Testis (tissue), 5 donors: ENCODE measurements at places on chromosomes 11 and 22.

GRCh38 chr22:40624770-40625169 is 11.7 kb downstream of the MRTFA start:
- H3K27ac ChIP-seq = no peak overlapping the region
- H3K27me3 ChIP-seq = no peaks in the 10 kb centered on the region
- no peak overlapping the region for H3K4me3 ChIP-seq
- peaks cover 11% of the 10 kb centered on the region for H3K4me1 ChIP-seq

GRCh38 chr11:85965202-85965601 is 103.7 kb downstream of the PICALM start:
- H3K4me1 ChIP-seq = peaks cover 31% of the 10 kb centered on the region
- H3K4me3 ChIP-seq = no peak overlapping the region
- H3K36me3 ChIP-seq = no peaks in the 10 kb centered on the region
- DNase-seq = no peak

GRCh38 chr11:29243616-29244015 is 773.2 kb downstream of the KCNA4 start:
- no peak overlapping the region for H3K4me3 ChIP-seq
- DNase-seq = no peak
- H3K27ac ChIP-seq = no peak overlapping the region
- no peaks in the 10 kb centered on the region for H3K4me1 ChIP-seq

GRCh38 chr11:15794361-15795150 is 561.8 kb downstream of the SOX6 start:
- no peaks in the 10 kb centered on the region for H3K4me1 ChIP-seq
- no peak overlapping the region for H3K4me3 ChIP-seq
- H3K27ac ChIP-seq = no peak overlapping the region
- DNase-seq = no peak

DNA sequence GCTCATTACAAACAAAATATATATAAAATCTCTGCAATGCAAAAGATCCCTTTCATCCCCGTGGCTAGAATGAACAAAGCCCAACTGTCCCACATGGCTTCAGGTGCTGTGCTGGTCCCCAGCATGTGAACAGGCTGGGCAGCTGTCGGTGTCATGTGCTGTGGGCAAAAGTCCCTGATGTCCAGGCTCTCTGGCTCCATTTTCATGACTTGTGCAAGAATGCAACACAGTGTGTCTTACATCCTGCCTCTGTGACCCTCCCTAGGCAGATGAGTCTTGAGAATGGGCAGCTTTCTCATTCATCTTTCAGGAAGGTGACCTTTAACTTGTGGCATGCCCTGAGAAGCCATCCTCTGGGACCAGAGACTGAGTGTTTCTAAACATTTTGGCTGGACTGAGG is 14.5 kb downstream of the GUCD1 start:
- H3K27ac ChIP-seq = no peak overlapping the region
- no peak for DNase-seq
- H3K36me3 ChIP-seq = no peaks in the 10 kb centered on the region
- no peaks in the 10 kb centered on the region for H3K27me3 ChIP-seq
- peaks cover 11% of the 10 kb centered on the region for H3K4me1 ChIP-seq
- no peak overlapping the region for H3K4me3 ChIP-seq

- no peaks in the 10 kb centered on the region for H3K27me3 ChIP-seq
- H3K4me3 ChIP-seq = no peak overlapping the region
- peak; percentile 71 for DNase-seq
- no peaks in the 10 kb centered on the region for H3K36me3 ChIP-seq
These were observed 37.1 kb downstream of the ST3GAL4 start for GRCh38 chr11:126392633-126393013.

GRCh38 chr22:46159212-46159611 is 8.9 kb downstream of the PPARA start:
- no peak overlapping the region for H3K4me3 ChIP-seq
- no peaks in the 10 kb centered on the region for H3K4me1 ChIP-seq
- no peaks in the 10 kb centered on the region for H3K36me3 ChIP-seq
- H3K27ac ChIP-seq = no peak overlapping the region
- DNase-seq = no peak

DNA sequence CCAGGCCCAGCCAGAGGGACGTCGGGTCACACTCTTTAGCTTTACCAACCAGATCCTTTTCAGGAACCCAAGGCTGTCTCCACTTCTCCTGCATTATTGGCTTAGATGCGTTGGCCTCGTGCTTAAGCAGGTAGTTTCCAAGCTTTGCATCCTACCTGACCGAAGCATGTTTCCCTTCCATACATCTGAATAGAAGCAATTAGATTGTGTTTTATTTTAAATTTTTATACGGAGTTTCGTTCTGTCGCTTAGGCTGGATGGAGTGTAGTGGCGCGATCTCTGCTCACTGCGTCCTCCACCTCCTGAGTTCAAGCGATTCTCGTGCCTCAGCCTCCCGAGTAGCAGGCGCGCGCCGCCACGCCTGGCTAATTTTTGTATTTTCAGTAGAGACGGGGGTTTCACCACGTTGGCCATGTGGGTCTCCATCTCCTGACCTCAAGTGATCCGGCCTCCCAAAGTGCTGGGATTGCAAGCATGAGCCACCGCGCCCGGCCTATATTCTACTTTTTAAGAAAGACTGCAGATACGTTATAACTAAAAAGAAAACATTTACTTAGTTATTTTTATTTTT is 677 bp downstream of the DYNC2H1 start:
- peak overlapping the region; percentile 78 for H3K4me3 ChIP-seq
- H3K36me3 ChIP-seq = no peaks in the 10 kb centered on the region
- peaks cover 5% of the 10 kb centered on the region for H3K4me1 ChIP-seq
- no peaks in the 10 kb centered on the region for H3K27me3 ChIP-seq
- H3K27ac ChIP-seq = peak overlapping the region; percentile 44
- peak; percentile 19 for DNase-seq

DNA sequence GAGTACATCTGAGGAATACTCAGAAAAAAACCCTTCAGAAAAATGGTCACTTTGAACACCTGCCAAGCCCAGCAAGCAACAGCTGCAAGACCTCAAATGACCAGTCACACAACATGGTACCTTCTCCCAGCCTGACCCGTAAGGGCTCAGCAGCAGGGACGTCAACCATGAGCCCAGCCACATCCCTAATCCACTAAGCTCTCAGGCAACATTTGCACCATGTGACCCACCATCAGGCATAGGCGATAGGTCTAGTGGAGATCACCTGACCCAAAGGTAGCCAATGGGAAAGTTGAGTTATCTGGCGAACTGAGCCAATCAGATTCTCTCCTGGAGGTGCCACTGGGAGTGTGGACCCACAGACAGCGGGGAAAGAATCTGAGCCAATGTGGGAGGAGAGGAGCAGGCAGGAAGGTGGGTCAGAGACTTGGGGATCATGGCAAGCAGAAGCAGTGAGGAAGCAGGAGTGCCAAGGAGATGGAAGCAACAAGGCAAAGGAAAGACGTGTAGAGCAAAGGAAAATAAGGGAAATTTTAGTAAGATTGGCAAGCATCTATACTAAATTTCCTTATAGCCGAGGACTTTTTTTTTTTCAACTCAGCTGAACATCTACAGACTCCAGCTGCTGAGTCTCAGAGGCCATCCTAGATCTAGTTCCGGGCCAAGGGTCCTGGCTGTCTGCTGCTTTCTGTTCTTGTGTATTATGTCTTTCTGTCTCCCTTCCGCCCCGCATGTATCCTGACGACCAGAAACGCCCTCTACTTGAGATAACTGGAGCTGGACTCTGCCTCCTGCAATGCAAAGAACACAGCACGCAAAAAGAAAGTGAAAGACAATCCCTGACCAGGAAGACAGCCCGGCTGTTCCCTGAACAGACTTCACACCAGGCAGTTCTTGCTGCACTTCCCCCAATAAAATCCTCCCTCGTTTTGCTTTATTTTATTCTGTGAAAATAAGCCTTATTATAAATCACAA is 11.0 kb upstream of the PLAAT2 start:
- H3K27ac ChIP-seq = peak overlapping the region; percentile 47
- no peaks in the 10 kb centered on the region for H3K27me3 ChIP-seq
- peak; percentile 68 for DNase-seq
- peak overlapping the region; percentile 29 for H3K4me3 ChIP-seq
- H3K4me1 ChIP-seq = peaks cover 11% of the 10 kb centered on the region

DNA sequence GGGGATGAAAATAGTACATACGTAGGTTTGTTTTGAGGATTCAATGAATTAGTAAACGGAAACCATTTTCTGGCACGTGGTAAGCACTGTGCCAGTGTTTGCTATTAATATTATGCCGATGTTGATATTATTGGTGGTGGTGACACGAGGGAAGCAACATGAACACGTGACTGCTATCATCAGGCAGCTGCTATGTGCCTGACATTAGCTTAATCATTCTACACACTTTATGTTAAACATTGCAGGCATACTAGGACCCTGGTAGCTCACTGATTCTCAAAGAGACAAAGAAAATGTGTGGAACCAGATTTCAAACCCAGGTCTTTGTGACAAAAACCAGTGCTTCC is 656 bp downstream of the SRRD start:
- no peaks in the 10 kb centered on the region for H3K36me3 ChIP-seq
- DNase-seq = no peak
- H3K27ac ChIP-seq = peak overlapping the region; percentile 98
- peaks cover 42% of the 10 kb centered on the region for H3K4me1 ChIP-seq
- peak overlapping the region; percentile 87 for H3K4me3 ChIP-seq

GRCh38 chr11:89433278-89433677 is 57.9 kb downstream of the NOX4 start:
- no peaks in the 10 kb centered on the region for H3K4me1 ChIP-seq
- H3K27me3 ChIP-seq = no peaks in the 10 kb centered on the region
- DNase-seq = no peak
- no peak overlapping the region for H3K4me3 ChIP-seq
- H3K27ac ChIP-seq = no peak overlapping the region

GRCh38 chr11:105181521-105181920 is 42.0 kb upstream of the CARD18 start:
- H3K36me3 ChIP-seq = no peaks in the 10 kb centered on the region
- DNase-seq = no peak
- no peaks in the 10 kb centered on the region for H3K4me1 ChIP-seq
- H3K4me3 ChIP-seq = no peak overlapping the region
- no peak overlapping the region for H3K27ac ChIP-seq

- no peaks in the 10 kb centered on the region for H3K27me3 ChIP-seq
- no peaks in the 10 kb centered on the region for H3K36me3 ChIP-seq
- DNase-seq = no peak
- no peak overlapping the region for H3K27ac ChIP-seq
These were observed 920 bp downstream of the TMEM132A start for GRCh38 chr11:60924906-60925853.

- no peak overlapping the region for H3K4me3 ChIP-seq
- H3K27ac ChIP-seq = no peak overlapping the region
- H3K4me1 ChIP-seq = no peaks in the 10 kb centered on the region
- H3K36me3 ChIP-seq = no peaks in the 10 kb centered on the region
These were observed 13.8 kb upstream of the BRSK2 start for GRCh38 chr11:1375955-1376258.

DNA sequence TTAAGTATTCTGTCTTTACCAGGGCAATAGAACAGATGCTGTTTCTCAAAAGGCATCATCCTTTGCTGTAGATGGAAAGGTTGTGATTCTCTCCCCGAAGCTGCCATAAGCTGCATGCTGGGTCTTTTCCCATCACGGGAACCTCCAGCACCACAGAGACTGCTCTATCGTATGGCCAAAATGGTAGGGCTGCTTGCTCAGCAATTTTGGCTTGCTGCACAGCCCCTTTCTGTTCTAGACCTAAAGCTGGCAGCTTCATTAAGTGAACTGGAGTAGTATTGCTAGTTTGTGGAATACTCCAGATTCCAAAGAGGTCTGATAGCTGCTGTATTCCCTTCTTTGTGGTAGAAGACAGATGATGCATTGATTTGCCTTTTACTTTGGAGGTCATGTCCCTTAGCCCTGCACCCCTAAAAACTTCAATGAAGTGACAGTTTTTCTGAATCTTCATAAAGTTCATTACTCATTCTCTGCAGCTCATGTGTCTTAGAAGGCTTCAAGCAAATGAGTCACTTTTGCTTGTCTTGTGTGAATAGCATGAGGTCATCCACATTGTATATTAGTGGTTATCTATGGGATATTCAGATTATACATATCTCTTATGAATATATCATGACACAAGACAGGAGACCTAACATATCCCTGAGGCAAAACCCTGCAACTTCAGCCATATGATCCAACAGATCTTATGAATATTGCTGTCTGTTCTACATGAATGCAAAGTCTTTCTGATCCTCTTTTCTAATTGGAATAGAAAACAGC is 245.3 kb downstream of the FAM76B start:
- no peaks in the 10 kb centered on the region for H3K27me3 ChIP-seq
- no peaks in the 10 kb centered on the region for H3K4me1 ChIP-seq
- H3K27ac ChIP-seq = no peak overlapping the region

GRCh38 chr11:117851106-117851505 is 25.4 kb downstream of the FXYD6 start:
- no peaks in the 10 kb centered on the region for H3K27me3 ChIP-seq
- no peak overlapping the region for H3K4me3 ChIP-seq
- H3K4me1 ChIP-seq = peaks cover 38% of the 10 kb centered on the region
- peak overlapping the region; percentile 76 for H3K27ac ChIP-seq
- peak; percentile 30 for DNase-seq
- H3K36me3 ChIP-seq = no peaks in the 10 kb centered on the region

GRCh38 chr22:30416403-30416802 is 9.2 kb upstream of the MTFP1 start:
- H3K27me3 ChIP-seq = no peaks in the 10 kb centered on the region
- no peaks in the 10 kb centered on the region for H3K36me3 ChIP-seq
- no peak overlapping the region for H3K27ac ChIP-seq
- peaks cover 15% of the 10 kb centered on the region for H3K4me1 ChIP-seq
- H3K4me3 ChIP-seq = no peak overlapping the region
- DNase-seq = no peak

DNA sequence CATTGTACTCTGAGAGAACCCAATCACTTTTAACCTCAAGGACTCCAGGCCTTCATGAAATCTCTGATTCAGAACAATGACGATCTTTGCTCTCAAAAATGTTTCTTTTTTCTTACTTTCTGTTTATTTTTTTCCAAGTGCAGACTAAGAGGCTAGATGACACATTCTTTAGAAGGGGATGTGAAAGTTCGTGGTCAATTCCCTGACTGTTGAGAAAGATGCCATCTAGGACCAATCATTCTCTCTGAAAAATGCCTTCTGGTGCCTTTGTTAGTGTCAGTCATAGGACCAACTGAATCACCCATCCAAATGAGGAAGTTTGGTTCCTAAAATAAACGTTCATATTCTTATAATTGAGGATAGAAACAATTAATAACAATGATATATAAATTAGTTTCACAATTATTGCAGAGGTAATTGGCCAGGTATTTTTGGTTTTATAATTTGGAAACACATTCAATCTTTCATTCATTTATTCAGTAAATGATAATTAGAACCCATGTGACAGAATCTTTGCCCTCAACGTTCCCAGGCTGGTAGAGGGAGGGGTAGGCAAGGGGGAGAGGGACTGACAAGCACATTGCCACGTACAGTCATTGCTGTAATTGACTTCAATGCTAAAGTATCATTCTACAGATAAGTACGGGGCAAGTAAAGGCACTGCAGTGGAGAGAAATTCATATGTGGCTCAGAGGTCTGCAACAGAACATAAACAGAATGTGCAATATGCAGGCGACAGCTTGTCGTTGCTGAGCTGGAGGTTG is 333.4 kb upstream of the MPPED2 start:
- H3K27ac ChIP-seq = no peak overlapping the region
- no peaks in the 10 kb centered on the region for H3K4me1 ChIP-seq
- H3K27me3 ChIP-seq = no peaks in the 10 kb centered on the region

GRCh38 chr11:20235164-20235563 is 74.9 kb upstream of the DBX1 start:
- H3K4me3 ChIP-seq = no peak overlapping the region
- H3K27me3 ChIP-seq = no peaks in the 10 kb centered on the region
- DNase-seq = no peak
- no peaks in the 10 kb centered on the region for H3K4me1 ChIP-seq

- DNase-seq = no peak
- no peak overlapping the region for H3K4me3 ChIP-seq
These were observed 298.7 kb upstream of the ZC3H12C start for GRCh38 chr11:109794501-109794900.
